ENCODE measurements at places on chromosomes 1 and 21.

- DNase-seq = no peak
Observed at GRCh38 chr1:203554071-203554470, 60.1 kb downstream of the OPTC start.

DNA sequence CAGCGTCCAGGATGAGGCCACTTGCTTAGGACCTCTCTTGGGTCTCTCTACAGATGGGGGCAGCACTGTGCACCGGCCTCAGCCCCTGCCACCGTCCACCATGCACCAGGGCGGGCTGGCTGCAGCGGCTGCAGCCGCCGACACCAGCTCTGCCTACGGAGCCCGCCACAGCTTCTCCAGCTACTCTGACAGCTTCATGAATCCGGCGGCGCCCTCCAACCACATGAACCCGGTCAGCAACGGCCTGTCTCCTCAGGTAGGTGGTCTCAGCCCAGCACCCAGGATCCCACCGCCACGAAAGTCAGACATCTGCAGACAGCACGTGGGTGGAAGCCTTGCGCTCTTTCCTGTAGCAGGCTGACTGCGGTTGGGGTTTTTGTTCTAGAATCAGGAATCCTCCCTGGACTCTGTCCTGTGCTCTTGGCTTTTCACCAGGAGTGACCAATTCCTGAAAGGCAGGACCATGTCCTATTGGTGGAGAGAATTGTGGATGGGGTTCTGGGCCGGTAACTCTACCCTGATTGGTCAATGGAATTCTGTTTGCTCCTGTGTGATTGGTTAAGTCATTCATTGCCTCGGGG lies 72.5 kb downstream of the PAX7 start:
- peak; percentile 32 for DNase-seq

DNA sequence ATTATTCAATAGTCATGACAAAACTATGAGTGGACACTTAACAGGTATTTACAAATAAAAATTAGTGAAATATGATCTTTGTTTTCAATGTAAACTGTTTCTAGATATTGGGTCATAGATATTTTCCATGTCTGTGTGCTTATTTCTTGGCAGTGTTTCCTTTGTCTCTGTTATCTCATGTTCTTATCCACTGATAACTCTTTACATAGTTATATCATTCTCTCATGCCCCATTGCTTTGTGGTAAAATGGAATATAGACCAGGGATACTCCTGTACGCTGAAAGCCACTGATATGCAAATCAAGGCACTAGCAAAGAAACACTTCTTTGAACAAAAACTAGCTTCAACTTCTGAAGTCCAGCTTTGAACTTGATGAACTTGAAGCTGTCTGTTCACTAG lies 113.1 kb downstream of the ITSN1 start:
- no peak for DNase-seq

DNA sequence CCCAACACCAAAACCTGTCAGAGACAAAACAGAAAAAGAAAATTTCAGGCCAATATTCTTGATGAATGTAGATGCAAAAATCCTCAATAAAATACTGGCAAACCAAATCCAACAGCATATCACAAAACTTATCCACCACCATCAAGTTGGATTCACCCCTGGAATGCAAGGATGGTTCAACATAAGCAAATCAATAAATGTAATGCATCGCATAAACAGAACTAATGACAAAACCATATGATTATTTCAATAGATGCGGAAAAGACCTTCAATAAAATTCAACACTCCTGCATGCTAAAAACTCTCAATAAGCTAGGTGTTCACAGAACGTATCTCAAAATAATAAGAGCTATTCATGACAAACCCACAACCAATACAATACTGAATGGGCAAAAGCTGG lies 3.8 kb upstream of the OR2L5 start:
- DNase-seq = no peak

- no peak for DNase-seq
Observed at GRCh38 chr1:119298687-119299303, 69.8 kb upstream of the HAO2 start.

GRCh38 chr1:40270152-40270834 lies 12.3 kb downstream of the ZMPSTE24 start:
- DNase-seq = no peak

DNA sequence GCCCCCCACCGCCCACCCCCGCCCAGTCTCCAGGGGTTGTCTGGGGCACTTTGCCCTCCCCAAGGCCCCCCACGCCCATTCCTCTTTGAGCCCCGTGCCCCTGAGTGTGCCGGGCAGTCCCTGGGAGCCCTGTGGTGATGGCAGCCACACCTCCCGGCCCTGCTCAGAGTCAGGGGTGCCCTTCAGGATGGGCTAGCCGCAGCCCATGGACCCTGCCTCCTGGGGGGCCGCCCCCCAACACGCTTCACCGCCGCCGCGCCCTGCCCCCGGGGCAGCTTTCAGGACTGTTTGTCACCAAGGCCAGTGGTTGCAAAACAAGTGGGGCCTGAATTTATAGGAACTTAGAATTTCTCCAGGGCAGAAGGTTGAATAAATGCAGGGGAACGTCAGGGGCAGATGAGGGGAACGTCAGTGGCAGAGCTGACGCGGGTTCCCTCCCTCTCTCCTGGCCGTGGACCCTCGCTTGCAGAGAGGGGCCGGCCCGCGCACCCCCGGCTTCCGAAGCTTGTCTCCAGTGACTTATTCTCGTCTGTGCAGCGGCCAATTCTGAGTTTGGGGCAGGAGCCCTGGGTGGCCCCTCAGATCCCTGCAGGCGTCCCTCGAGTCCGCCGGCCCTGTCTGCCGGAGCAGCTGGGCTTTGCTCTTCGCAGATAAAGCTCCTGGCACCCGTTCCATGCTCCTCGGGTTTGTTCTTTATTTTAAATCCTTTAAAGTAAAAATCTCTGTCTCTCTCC lies 41.2 kb upstream of the ADARB1 start:
- no peak for DNase-seq

GRCh38 chr1:61332196-61332753 lies 249.9 kb downstream of the NFIA start:
- DNase-seq = no peak

- no peak for DNase-seq
Observed at GRCh38 chr1:81237473-81238089, 563.2 kb upstream of the ADGRL2 start.

GRCh38 chr1:10824821-10825540 lies 28.5 kb upstream of the CASZ1 start:
- peak; percentile 10 for DNase-seq

GRCh38 chr21:33053951-33054350 lies 16.0 kb upstream of the OLIG1 start:
- no peak for DNase-seq

- no peak for DNase-seq
Observed at GRCh38 chr1:237327061-237327460, 285.1 kb downstream of the RYR2 start.

DNA sequence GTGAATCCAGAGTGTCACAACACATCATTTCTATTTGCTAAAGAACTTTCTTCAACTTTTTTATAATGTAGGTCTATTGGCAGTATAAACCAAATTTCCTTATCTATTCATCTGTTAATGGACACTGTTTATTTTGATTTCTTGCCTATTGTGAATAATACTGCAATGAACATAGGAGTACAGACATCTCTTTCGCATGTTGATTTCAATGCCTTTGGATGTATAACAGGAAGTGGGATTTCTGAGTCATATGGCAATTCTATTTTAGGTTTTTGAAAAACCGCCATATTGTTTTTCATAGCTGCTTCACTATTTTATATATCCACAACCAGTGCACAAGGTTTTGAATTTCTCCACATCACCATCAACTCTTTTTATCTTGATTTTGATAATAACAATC lies 198.7 kb downstream of the KCNT2 start:
- no peak for DNase-seq

DNA sequence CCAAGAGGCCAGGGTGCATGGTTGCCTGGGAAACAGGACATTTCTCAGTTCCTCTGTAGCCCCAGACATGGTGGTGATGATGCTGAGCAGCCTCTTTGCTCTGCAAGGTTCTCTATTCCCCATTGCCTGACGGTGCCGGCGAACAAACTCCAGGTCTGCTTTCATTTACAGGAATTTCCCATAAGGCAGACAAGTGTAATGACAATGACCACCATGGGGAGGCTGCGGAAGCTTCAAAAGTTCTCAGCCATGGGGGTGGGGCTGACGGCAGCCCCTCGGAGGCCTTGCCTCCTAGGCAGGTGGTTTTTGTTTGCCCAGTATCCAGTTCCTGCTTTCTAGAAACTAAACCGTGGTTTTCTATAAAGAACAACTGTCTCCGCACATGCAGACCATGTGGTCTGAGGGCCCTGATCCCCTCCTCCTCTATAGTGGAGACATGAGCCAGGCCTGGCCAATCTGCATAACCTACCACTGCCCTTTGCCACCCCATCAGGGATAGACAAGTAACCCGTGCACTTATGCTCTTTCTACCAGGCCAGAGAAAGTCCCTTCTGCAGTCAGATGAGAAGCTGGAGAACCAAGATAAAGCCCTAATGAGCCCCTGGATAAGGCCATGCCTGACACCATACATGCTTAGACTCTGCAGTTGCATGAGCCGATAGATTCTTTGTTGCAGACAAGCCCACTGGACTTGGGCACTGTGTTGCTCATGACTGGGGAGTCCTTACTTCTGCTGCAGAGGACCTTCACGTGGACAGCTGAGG lies 54.1 kb downstream of the LDLRAD2 start:
- no peak for DNase-seq

DNA sequence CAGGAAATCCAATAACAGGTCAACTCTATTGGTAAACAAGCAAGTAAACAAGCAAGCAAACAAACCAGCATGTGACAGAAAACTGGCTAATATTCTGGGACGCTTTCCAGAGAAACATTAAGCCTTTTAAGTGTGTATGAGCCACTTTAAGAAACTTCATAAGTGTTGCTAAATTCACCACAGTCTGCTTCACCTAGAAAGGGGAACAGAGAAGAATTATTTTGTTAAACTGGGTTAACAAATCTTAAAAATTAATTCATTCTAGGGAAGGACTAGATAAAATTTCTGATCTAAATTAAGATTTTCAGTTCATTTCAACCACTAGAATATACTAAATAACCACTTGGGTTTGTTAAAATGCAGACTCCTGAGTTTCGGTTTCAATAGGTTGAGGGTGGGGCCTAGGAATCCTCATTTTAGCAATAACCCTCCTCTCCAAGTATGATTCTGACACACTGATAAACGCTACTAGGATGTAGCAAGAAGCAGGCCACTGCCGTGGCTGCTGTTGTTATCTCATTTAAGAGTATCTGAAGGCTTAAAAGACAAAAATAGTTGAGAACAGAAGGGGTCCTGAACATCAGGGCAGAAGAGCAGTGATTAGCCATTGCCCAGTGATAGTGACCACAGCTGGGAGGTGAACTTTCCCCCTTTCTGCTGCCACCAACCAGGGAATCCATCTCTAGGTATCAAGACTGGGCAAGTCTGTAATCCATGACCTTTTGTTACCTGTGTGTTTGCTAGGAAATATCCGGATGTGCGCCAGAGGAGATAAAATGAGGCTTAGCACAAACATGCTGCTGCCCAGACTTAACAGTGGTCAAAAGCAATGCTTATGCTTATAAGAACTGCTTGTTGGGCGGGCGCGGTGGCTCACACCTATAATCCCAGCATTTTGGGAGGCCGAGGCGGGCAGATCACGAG lies 11.2 kb downstream of the CREG1 start:
- DNase-seq = no peak

DNA sequence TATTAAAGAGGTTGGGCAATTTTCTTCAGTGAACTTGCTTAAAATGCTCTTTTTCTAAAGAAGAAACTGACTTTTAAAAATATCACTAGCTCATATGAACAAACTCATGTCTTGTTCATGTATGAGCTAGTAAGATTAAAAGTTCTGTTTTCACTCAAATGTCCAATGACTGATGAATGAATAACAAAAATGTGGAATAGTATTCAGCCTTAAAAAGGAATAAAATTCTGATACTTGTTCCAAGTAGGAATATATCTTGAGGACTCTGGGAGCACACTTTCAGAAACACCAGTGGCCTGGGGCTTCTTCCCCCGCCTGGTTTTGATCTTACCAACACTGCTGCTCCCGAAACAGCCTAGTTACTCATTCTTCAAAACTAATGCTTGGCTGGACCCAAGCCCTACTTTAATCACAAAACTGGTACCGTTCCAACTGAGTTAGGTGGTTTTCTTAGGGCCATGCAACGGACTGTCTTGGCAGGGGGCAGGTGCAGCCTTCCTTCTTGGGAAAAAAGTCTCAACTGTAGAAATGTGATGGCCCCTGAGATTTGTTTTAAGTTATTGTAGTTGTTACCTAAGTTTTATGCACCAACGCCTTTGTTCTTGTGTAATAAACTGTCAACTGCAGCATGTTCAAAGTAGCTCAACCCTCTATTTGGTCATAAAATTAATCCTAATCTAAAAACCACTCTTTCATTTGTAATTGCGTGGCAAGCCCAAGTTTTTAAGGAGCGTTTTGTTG lies 116.0 kb downstream of the ETS2 start:
- no peak for DNase-seq

GRCh38 chr1:21564521-21565095 lies 55.4 kb downstream of the ALPL start:
- DNase-seq = no peak

DNA sequence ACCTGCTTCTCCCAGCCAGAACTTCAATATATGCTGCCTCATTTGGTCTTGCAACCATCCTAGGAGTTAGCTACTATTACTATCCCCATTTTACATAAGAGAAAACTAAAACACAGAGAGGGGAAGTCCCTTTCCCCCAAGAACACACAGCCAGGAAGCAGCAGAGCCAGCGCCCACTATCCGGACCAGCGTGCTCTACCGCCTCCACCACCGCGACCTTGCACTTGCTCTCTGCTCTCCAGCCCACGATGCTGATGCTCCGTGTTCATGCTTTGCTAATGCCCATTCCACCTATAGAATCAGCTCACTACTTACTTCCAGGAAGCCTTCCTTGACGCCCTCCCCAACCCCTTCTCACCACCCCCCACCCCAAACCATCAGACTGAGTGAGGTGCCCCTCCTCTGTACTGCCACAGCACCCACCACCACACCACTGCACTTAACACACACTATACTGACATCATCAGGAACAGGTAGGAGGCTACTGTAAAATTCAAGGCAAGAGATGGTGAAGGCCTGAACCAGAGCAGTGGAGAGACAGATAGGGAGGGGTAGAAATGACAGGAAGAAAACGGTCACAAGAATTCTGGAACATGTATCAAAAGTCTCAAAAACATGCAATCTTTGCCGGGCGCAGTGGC lies 9.4 kb downstream of the TMEM53 start:
- DNase-seq = no peak

- no peak for DNase-seq
Observed at GRCh38 chr1:6723621-6724428, 22.2 kb upstream of the DNAJC11 start.

DNA sequence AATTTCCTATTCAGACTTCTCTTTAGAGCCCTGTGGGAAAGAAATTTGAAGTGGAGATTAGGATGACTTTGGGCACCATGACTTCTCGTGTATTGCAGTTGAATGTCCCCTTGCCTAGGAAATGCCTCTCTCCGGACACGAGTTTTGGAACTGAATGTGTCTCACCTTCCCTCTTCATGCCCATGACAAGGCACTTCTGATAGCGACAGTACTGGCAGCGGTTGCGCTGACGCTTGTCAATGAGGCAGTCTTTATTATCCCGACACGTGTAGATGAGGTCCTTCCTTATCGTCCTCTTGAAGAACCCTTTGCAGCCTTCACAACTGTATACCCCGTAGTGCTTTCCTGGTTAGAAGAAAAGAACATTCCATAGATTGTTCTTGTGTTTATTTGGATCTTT lies 28.1 kb downstream of the RXRG start:
- DNase-seq = no peak
